ENCODE measurements at places on chromosomes 7 and 10.

DNA sequence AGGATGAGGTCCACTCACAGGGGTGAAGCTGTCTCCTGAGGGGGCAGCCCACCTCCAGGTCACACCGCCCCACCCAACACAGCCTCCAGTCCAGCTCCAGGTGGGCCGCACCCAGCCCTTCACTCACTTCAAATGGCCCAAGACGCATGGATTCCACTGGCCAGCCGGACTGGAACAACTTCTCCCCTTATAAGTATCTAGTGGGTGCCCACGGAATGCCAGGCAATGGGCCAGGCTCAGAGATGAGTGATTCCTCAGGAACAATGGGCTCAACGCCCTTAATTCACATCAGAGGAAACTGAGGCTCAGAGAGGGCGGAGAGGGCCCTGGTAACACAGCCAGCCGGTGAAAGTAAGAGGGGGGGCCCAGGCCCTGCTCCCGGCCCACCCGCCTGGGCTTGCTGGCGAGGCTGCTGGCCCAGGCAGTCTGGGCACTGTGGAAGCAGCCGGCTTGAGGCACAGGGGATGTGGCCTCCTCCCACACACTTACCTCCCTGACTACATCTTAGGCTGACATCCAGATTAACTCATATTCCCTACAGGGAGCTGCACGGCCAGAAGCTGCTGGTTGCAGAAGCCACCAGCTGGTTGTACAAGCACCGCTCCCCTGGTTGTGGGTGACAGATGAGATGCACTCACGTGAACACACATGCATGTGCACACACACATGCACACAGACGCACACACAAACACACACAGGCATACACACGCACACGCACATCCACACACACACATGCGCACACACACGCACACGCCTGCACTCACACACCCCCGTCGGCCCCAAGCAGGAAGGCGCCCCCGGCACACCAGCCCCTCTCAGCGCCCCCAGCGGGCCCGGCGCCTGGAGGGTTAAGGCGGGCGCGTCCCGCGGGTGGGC, 1.0 kb upstream of the FAM20C start:
- no peak for DNase-seq

GRCh38 chr7:25427721-25428120, 199.4 kb upstream of the NPVF start:
- DNase-seq, result no peak

GRCh38 chr10:64306729-64307327, 785.6 kb downstream of the REEP3 start:
- no peak for DNase-seq

DNA sequence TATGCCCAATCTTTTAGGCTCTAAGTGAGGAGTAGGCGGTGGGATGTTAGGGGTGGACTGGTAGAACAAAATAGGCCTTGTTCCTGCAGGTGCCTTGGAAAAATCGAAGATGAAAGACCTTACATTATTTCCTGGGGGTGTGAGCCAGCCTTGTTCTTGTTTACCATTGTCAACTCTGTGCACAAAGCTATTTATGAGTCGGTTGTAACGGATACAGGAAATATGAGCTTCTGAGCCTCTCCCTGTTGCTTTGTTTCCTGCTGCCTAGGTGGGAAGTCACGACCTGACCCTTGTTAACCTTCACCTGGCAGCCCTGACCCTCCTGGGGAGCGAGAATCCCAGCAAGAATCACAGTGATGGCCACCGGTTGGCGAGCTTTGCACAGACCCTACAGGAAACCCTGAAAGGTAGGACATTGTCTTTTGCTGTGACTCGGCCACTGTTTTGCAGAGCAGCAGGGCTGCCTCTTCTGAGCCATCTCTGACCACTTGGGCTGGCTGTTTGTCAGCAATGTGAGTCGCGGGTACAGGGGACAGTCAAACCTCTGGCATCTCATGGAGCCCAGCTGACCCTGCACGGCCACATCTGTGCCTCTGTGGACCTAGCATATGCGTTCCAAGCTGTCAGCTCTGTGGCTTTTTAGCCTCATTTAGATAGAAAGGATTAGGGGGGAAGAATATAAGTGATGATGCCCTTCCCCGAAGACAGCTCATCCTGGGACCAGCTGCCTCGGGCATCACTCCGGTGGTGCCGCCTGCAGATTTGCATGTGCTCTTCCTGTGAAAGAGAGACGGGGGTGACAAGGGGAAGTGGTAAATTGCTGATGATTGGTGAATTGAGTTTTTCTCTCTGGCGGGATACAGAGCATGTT, 102.1 kb upstream of the ANLN start:
- no peak for DNase-seq

DNA sequence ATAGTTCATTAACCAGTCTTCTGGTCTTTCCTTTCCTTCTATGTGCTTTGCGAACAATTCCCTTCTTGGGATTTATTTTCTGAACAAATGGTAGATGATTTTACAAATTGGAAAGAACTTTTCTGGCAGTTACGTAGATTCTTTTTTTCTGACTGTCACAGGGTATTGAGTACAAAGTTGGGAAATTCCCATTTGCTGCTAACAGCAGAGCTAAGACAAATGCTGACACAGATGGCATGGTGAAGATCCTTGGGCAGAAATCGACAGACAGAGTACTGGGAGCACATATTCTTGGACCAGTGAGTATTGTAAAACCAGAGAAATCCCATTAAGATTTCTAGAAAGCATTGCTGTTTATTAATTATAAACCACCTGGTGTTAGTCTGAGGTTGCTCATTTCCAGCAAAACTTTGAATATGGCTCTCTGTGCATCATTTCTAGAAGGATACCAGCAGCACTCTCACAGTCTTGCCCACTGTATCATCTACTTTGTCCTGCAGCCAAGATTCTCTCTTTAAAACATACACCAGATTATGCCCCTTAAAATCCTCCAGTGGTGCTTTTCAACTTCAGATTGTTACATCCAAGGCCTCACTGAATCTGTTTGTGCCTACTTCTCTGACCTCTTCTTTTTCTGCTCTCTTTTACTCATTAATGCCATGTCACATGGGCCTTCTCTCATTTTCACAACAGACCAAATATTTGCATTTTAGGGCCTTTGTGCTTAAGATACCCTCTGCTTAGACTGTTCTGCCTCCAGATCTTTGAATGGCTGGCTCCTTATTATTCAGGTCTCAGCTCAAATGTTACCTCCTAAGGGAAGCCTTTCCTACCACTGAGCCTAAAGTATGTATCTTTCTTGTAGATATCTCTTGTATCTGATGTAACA, 27.0 kb downstream of the DLD start:
- no peak for DNase-seq

DNA sequence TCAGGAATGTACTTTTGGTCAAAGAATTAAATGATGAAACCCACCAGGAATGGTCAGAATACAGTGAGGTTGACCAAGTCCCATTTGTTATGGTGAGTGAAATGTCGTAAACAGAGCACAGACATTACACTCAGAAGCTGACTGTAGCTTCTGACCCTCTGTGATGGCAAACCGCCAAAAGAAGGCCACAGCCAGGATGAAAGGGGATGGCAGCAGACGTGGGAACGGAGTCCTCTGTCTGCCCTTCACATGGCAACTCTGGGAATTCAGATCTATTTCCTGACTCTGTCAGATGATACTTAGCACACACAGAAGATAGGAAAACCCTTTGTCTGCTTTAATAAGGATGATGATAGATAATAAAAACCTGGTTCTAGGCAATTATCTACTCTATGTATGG, 757.1 kb downstream of the SORCS3 start:
- no peak for DNase-seq

DNA sequence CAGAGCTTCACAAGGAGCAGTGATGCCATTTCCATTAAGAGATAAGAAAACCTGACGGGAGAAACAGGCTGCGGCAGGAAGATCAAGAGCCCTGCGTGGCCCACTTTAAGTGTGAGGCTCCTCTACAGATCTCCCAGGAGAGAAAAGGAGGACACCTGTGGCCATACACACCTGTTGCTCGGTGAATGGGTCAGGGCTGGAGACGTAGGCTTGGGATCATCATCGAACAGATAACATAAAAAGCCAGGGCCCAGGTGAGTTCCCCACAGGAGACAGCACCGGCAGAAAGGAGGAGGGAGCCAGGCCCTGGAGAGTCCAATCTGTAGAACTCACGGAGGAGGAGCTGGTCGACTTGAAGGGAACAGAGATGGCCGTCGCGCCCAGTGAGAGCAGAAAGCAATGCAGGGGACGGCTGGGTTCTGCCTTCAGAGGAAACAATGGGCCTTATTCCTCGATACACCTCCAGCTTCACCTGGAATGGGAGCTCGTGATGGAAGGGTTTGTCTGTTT, 556.8 kb downstream of the DNAJB6 start:
- DNase-seq, result no peak

- DNase-seq, result no peak
Measured at GRCh38 chr7:1590476-1590875, 20.6 kb upstream of the PSMG3 start.

GRCh38 chr10:132149917-132150316, 36.8 kb upstream of the DPYSL4 start:
- no peak for DNase-seq

DNA sequence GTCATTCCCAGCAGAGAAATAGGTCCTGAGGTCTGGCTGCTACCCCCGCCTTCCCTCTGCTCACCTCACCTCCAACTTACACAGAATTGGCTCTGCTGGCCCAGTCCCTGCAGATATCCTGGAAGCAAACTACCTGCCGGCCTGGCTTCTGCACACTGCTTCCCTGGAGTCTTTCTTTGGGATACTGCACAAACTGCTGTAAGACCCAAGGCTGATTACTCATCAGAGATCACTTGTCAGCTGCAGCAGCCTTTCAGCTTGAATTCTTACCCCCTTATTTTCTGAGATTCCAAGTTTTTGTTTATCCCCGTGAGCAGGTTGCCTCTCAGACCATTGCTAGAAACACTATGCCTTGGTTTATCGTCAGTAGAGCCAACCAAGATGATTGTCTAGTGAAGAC, 426.4 kb downstream of the PHTF2 start:
- DNase-seq, result no peak

DNA sequence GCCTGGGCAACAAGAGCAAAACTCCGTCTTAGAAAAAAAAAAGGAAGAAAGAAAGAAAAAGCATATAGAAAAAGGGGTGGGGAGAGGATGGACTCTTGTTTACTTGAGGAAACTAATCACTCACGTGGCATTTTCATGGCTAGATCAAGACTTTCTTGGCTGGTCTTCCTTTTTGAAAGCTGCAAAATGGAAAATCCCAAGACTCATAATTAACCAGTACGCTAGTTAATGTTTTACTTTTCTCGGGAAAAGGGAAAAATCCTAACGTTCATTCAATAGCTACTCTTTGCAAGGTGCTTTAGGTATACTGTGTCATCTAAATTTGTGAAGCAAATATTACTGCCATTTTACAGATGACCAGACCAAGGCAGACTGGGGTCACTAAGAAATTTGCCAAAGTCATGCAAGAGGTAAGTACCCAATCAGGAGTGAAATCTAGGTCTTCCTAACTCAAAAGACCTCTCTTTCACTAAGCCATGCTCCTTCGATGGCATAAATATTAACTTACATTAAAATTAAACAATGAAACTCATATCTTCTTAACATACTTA, 24.4 kb downstream of the NAPEPLD start:
- DNase-seq, result no peak

GRCh38 chr7:15752377-15752776, 65.9 kb upstream of the MEOX2 start:
- DNase-seq, result no peak

GRCh38 chr10:33187427-33187999, 147.0 kb downstream of the NRP1 start:
- no peak for DNase-seq

GRCh38 chr7:85010306-85010705, 176.6 kb downstream of the SEMA3D start:
- DNase-seq, result no peak

GRCh38 chr7:128810997-128811396, 19.2 kb upstream of the FLNC start:
- DNase-seq, result no peak

GRCh38 chr7:129550693-129551360, 48.5 kb downstream of the SMKR1 start:
- no peak for DNase-seq

DNA sequence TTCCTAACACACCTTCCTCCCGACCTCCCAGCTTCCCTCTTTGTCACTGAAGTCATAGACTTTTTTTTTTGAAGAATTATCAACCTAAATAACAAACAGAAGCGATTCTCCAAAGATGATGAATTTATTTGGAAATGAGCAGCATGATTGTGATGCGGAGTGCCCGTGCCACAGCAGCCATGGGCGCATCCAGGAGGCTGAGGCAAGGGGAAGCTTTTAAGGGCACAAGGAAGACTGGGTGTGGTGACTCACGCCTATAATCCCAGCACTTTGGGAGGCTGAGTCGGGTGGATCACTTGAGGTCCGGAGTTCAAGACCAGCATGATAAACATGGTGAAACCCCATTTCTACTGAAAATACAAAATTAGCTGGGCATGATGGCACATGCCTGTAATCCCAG, 16.2 kb upstream of the GIMAP8 start:
- no peak for DNase-seq

DNA sequence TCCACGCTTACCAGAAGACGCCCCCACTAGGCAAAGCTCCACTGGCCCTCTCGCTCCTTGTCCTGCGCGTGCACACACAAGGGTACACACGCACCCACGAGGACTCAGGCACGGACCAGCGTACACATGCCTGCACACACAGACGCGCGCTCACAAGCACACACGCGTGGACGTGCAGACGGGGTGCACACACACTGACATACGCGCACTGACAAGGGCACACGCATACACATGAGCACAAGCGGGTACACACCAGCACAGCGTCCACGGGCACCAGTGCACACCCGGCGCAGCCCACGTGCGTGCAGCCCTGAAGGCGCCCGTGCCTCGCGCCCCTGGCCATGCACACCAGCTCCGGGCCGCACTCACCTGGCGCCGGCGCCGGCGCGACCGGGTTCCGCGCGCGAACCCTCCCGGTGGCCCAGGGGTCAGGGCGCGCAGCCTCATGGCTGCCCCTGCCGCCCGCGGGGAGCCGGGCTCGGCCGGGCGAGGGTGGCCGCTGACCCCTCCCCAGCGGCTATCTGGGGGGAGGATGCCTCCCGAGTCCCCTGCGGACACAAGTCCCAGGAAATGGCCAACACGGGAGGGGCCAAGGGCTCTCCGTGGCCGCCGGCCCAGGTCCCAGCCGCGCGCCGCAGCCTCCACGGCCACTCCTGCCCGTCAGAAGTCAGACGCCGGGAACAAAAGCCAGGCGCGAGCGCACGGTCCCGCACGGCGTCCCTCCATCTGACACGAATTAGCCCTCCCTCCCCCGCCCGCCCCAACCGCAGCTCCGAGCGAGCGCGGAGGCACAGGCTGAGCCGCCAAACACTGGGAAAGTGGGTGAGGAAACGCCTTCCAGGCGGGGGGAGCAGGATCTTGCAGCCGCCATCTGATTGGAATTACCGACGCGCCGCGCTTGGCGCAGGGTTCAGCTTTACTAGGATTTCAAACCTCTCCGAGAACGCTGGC, 45.0 kb downstream of the TNS3 start:
- no peak for DNase-seq

GRCh38 chr7:151010307-151011096, 13.8 kb downstream of the ATG9B start:
- DNase-seq, result no peak
